ENCODE measurements at places on chromosomes 1 and 21. TPM values are rescaled to one million over a fixed set of nuclear protein-coding genes. Genes with fewer than 3 reads are reported as not detected.

HS2ST1 gene
- total RNA-seq: 11.4 TPM

PTPRU gene
- 7.1 TPM for total RNA-seq

SH2D2A gene
- 4.2 TPM for total RNA-seq

MAP10 gene
- total RNA-seq: 0.83 TPM

S100A14 gene
- 0.24 TPM for total RNA-seq

ZFYVE9 gene
- 8.3 TPM for total RNA-seq

C1orf116 gene
- 6.5 TPM for total RNA-seq

NKAIN1 gene
- 1.1 TPM for total RNA-seq

PTPN14 gene
- 13.6 TPM for total RNA-seq

DRAXIN gene
- 0.06 TPM for total RNA-seq

UBL4B gene
- not detected for total RNA-seq

HTR6 gene
- 0.15 TPM for total RNA-seq

Data from A549 treated with Mapracorat at 1 μM for 4 hours (cell line).